T-helper 17 cell (primary cell): ENCODE measurements at places on chromosomes 2 and 18. TPM values are rescaled to one million over a fixed set of nuclear protein-coding genes. Genes with fewer than 3 reads are reported as not detected.

The SH3BP4 gene
- total RNA-seq, result 0.15 TPM

The FSHR gene
- not detected for total RNA-seq

- DNase-seq, result no peak
Measured at GRCh38 chr2:43222475-43223309, 3.7 kb downstream of the ZFP36L2 start.

DNA sequence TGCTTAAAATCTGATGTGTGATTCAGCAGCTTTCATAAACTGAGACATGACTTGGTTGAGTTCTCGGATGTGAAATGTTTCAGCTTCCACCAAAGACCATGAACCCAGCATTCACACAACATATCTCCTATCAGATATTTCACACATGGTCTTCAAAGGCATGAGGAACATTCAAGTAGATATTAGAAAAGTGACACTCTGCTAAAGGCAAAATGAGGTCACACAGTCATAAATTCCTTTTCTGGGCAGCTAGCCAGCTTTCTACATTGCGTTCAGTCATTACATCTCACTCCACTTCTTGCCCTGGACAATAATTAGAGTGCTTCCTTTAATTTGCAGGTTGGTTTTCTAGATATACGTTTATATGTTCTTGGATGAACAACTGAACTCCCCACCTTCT, 96.7 kb downstream of the GAREM1 start:
- DNase-seq, result no peak

The CENPO gene
- total RNA-seq, result 6.5 TPM

The MOCOS gene
- 0.30 TPM for total RNA-seq

DNA sequence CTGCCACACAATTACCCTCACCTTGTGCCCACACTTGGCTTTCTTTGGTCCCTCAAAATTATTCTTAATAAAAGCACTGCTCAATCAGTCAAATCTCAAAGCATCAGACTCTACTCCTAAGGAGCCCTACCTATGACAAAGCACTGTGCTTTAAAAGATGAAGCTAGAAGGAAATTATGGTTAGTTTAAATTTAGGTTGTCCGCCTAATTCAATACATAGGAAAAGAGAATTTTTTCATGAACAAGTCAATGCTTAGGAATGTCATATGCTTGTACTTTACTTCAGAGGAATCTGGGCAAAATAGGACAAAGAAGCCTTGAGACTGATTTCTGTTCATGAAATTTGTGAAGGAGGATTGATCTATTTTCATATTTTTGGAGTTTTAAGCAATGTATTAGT, 726.4 kb upstream of the CDH2 start:
- no peak for DNase-seq

DNA sequence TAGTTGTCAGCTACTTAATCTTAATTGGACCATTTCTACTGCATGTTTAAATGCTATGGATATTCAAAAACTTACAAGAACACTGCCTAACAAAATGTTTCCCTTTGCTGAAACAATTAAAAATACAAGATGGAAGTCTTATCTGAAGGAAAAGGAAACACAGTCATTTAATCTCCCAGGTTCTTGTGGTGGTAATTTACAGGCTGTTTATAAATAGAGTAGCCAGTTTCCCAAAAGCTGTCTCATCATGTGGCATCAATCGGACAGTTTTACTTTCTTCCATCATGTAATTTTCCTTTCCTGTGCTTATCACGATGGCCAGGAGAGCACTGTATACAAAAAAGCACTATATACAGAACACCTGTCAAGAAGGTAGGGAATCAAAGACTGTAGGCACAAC, 368.1 kb downstream of the ZEB2 start:
- no peak for DNase-seq

DNA sequence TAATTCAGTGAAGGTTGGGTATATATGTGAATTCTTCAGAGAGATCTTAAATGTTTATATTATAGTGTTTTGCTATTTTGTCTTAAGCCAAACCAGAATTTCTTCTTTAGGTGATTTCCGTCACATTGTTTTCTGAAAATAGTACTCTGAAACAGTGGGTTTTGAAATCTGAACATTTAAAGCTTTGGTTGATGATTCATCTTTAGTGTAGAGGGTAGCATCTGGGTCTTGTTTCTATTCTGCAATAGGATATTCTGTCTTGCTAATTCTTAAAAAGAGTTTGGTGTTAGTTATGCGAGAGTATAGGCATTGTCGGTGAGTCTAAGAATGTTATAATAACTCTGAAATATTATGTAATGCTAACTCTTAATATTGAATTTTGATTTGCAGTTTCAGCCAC, 69.6 kb upstream of the FAM237A start:
- DNase-seq, result no peak

DNA sequence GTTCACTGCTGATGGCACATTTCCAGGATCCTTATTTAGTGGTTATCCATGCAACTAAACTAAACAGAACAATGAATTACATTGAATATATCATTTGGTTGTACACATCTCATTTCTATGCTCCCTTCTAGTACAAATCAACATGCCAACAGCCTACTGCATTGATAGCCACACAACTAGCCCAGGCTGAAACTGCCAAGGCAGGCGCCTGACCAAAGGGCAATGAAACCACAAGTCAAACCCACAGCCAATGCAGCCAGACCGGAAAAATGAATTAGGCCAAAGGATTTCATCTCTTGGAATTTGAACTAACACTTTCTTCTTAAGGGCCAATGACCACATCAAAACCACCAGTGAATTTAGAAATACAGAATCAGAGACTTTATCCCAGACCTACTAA, 196.4 kb downstream of the NOL4 start:
- no peak for DNase-seq

GRCh38 chr18:66971960-66972359, 368.1 kb upstream of the CDH19 start:
- no peak for DNase-seq

- DNase-seq, result no peak
Measured at GRCh38 chr2:177708660-177709444, 316.3 kb downstream of the AGPS start.

The NYAP2 gene
- total RNA-seq, result not detected

- no peak for DNase-seq
Measured at GRCh38 chr2:213232649-213233437, 51.4 kb upstream of the SPAG16 start.

The GNLY gene
- total RNA-seq, result 14.8 TPM

GRCh38 chr2:203501873-203502272, 33.2 kb downstream of the RAPH1 start:
- DNase-seq, result no peak

GRCh38 chr2:232008907-232009638, 47.6 kb downstream of the DIS3L2 start:
- no peak for DNase-seq

GRCh38 chr2:63840081-63840784, 1.5 kb upstream of the UGP2 start:
- DNase-seq, result peak; percentile 15

DNA sequence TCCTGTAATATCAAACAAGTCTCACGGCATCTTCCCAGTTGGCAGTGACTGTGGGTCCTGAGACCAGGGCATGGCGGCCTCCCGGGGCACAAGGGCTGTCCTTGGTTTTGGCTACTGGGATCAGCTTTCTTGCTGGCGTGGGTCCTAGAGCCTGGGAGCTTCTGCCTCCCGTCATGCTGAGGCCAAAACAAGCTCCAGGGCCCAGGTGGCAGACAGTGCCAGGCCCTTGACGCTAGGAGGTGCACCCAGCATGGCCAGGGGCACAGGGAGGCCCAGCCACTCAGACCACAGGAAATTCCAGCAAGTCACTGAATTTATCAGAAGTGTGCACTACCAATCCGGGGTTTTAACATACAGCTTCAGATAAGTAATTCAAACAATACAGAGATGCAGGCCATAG, 184.7 kb downstream of the EIPR1 start:
- DNase-seq, result no peak

DNA sequence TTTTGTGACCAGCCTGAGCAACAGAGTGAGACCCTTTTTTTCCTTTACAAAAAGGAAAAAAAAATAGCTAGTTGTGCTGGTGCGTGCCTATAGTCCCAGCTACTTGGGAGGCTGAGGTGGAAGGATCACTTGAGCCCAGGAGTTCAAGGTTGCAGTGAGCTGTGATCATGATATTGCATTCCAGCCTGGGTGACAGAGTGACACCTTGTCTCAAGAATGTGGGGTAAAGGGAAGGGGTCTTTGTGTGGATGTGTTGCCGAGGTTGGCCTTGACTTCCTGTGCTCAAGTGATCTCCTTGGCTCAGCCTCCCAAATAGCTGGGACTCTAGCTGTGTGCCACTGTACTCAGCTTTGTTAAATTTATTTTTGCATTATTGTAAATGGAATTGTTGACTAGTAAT, 120.6 kb downstream of the ZNF407 start:
- no peak for DNase-seq

The GTF2A1L gene
- total RNA-seq, result not detected

The RFX8 gene
- not detected for total RNA-seq

GRCh38 chr18:79583426-79583825, 96.2 kb upstream of the CTDP1 start:
- DNase-seq, result no peak

The MOGAT1 gene
- not detected for total RNA-seq

DNA sequence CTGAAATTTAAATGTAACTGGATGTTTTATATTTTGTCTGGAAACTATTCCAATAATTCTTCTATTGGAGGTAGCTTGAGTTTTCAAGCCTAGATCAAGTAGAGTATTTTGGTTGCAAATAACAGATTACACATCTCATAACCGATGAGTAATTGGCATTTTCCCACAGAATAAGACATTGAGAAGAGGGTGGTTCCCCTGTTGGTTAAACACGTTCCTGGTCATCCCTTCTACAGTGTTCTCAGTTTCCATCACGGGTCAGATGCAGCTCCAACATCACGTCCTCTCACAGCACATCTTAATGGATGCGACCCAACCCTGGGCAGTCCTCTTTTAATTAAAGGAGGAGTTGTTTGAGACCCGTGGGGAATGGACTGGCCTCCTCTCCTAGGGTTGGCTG, 149.0 kb upstream of the ZNF516 start:
- DNase-seq, result no peak

The PTPN18 gene
- total RNA-seq, result 53.2 TPM
